ENCODE measurements at places on chromosomes 6 and 20.

- DNase-seq = no peak
Measured at GRCh38 chr20:32448306-32449056, 90.3 kb downstream of the ASXL1 start.

DNA sequence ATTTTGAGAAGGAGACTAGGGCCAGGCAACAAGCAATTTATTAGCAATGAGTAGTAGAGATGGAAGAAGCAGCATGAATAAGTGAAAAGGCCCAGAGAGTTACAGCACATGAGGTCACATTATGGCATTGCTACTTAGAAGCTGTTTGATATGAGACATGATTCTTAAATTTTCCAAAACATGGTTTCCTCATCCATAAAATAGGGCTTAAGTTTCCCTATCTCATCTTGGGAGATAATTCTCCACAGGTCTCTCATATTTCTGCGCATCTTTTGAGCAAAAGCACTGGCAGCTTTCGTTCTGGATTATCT is 656.1 kb downstream of the EPHA7 start:
- no peak for DNase-seq

GRCh38 chr6:89436226-89436625 is 3.3 kb downstream of the ANKRD6 start:
- no peak for DNase-seq

DNA sequence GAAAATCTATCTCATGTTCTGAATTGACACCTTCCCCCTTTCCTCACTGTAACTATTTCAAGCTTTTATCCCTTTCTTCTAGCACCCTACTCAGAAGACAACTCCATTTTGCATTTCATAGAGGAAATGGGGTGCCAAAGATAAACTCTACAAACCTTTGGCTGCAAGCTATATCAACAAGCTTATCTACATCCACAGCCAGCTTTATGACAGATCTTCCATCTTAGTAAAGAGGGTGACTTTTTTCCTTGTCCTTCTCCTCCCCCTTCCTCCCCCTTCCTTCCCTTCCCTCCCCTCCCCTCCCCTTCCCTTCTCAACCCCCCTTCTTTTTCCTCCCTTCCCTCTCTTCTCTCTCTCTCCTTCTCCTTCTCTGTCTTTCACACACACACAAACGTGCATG is 58.0 kb upstream of the OLIG3 start:
- no peak for DNase-seq

GRCh38 chr6:73579389-73579788 is 58.6 kb upstream of the EEF1A1 start:
- DNase-seq = no peak

DNA sequence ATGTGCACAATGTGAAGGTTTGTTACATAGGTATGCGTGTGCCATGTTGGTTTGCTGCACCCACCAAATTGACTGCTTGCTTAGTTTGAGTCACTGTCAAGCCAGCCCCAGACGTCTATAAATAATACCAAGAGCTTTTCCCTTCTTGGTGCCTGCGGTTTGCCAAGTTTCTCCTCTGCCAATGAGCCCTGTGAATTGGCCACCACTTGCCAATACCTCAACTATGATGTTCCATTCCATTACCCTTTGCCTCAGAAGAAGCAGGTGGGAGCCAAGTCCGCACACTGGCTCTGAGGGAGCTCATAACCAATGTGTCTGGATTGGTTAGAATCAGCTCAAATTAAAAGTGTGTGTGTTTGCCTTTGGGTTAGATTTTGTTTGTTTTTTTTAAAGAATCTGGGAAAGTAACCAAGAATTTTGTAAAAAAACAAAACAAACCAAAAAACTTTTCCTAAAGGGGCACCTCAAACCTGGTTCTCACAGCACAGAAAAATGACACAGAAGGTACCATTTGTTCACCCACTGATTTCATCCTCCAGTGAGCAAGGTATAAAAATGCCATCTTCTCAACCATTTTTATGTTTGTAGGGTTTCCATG is 244.7 kb upstream of the PRND start:
- no peak for DNase-seq

DNA sequence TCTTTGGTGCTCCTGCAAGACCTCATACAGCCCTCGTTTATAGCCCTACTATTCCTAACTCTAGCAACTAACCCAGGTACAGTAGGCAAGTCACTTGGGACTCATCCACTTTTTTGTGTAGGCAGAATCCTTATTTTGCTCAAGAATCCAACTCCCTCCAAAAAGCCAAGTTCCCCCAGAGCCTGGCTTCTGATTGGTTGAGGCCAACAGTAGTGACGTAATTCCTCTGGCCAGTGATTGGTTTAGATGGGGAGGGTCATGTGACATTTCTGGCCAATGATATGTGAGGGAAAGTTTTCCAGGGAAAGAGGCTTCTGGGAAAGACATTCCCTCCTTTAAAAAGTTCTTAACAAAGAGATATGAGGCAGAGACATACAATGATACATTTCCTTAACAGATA is 32.1 kb downstream of the KIAA1755 start:
- DNase-seq = no peak

DNA sequence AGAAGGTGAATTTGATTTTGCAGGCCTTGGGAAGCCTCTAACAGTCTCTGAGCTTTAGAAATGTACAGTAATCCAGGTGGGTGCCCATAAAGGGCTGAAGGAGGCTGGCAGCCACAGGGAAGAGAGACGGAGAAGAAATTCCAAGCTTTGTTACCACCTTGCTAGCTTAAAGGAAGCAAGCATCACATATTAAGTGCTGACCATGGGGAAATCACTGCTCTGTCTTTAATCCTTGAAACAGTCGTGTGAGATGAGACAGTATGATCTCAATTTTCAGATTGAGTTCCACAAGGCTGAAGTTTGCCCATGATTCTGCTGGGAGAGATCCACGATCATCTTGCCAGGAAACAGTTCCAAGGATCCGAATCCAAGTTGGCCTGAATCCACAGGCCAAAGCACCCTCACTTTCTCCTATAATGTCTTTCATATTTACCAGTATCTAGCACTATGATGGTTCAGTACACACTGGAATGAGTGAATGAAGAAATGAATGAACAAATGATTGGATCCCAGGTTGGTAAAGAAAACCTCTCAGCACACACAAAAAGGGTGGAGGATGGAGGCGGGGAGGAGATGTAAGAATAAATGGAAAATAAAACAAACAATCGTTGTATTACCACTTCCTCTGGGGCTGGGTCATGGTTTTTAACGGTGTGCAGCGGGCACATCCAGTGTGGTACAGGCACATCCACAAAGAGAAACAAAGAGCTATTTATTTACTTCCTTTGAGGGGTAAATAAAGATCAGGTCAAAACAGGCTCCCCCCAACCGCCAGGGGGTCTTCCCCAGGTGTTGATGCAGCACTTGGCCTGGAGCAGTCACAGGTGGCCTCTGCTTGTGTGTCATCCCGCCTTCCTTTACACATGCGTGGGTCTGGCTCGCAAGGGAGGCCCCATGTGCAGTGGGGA is 28.2 kb upstream of the TAF8 start:
- DNase-seq = peak; percentile 48

- no peak for DNase-seq
Measured at GRCh38 chr6:43934183-43934802, 164.3 kb downstream of the VEGFA start.

GRCh38 chr20:1299522-1299921 is 29.4 kb downstream of the SDCBP2 start:
- no peak for DNase-seq

- no peak for DNase-seq
Measured at GRCh38 chr20:2874456-2874855, 1.2 kb downstream of the PTPRA start.

GRCh38 chr6:113491376-113491775 is 365.8 kb upstream of the MARCKS start:
- DNase-seq = no peak
